Fibroblast of gingiva (primary cell): ENCODE measurements at places on chromosomes 1 and 21.
A peak's percentile ranks its signal among the peaks of the same experiment; 100 is the strongest.

- DNase-seq = no peak
Observed at GRCh38 chr1:14739082-14739832, 140.8 kb downstream of the KAZN start.

GRCh38 chr1:196557797-196558196, 50.4 kb downstream of the KCNT2 start:
- no peak for DNase-seq

GRCh38 chr1:76419603-76420002, 345.1 kb downstream of the ST6GALNAC3 start:
- no peak for DNase-seq

DNA sequence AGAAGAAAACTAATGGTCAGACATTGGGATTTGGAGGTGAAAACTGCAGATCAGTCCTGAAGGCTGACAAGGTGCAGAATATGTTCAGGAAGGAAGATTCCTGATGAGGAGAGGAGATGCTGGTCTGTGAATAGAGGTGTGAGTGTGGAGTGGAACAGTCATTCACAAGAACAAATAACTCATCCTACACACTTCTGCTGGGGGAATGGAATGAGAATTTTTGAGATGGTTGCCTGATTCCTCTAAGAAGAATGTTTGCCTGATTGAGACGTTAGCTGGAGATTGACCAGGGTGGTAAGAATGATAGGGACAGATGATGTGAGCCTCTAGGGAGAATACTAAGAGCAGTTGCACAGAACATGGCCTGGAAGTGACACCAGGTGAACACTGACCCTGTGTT, 4.1 kb downstream of the S100A7 start:
- DNase-seq = no peak

DNA sequence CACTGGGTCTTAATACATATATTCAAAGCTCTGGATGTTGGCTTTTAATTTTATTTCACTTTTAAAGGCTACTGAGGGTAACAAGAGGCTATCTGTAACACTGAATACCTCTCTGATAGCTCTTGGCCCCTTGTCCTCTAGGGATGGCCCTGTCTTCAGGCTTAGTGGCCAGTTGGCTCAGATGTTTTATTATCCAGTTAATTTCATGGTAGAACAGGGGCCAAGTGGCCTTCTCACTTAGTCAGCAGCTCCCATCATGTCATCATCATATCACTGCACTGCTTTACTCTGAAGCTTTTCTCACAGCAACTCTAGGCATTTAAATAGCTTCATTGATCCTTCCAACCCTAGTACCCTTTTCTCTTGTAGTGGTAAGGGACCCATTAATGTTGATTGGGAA, 40.2 kb upstream of the MACF1 start:
- DNase-seq = no peak

DNA sequence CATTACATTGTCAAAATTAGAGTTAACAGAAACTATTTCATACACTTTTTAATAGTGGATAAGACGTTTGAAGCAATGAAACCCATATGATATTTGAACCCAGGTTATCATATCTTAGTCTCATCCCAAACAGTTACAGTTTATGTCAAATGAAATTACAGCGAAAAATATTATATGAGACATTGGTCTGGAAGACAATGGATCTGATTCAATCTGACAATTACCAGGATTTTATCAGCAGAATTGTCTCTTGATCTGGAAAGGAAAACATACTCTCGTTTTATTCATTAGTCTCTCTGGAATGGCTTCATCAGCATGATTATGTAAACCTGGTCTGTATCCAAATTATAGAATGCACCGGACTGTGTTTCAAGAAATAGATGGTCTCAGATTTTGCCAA, 818.6 kb downstream of the NCAM2 start:
- no peak for DNase-seq

GRCh38 chr1:85259912-85260274, 431 bp upstream of the C1orf52 start:
- DNase-seq = peak; percentile 66

DNA sequence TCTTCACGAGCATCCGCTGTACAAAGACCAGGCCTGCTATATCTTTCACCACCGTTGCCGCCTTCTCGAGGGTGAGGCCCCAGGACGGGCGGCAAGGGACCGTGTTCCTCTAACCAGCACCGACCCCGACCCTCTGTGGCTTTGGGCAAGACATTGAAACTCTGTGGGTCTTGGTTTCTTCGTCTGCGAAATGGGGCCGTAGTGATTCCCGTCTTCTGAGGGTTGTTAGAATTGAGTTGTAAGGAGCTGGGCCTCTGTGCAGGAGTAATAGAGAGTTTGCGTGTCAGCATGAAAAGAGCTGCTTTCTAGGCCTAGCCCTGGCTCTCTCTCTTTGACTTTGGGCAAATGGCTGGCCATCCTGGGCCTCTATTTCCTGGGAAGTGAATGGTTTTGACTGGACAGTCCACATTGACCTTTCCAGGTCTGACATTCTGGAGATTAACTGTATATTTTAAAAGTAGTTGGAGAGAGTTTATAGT, 591 bp downstream of the MRPL37 start:
- DNase-seq = no peak

- DNase-seq = no peak
Observed at GRCh38 chr1:93014168-93014567, 52.9 kb upstream of the DIPK1A start.

DNA sequence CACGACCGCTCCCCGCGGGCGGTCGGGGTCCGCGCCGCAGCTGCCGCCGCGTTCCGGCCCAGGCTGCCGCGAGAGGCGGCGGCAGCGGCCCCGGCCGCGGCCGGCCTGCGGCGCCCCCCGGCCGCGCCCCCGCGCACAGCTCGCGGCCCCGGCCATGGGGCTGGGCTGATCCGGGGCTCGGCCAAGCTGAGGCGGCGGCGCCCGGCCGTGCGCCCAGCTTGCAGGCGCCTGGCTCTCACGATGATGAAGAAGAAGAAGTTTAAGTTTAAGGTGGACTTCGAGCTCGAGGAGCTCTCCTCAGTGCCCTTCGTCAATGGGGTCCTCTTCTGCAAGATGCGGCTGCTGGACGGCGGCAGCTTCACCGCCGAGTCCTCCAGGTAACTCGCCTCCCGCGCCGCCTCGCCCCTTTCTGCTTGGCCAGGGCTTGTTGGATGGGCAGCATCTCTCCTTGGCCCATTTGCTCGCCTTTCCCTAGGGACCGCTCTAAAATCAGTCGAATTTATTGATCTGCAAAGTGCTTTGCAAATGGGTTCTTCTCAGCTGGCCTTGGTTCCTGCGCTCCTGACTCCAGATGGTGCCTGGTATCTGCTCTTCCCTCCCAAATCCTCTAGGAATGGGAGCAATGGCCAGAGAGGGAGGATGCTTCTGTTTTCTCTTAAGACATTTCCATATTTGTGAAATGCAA, 431 bp downstream of the EEIG2 start:
- peak; percentile 13 for DNase-seq

GRCh38 chr1:207361889-207362288, 40.4 kb downstream of the CD55 start:
- no peak for DNase-seq

- no peak for DNase-seq
Observed at GRCh38 chr1:89863165-89863830, 42.5 kb downstream of the LRRC8D start.

- peak; percentile 52 for DNase-seq
Observed at GRCh38 chr1:12436817-12437599, 181.0 kb downstream of the DHRS3 start.

DNA sequence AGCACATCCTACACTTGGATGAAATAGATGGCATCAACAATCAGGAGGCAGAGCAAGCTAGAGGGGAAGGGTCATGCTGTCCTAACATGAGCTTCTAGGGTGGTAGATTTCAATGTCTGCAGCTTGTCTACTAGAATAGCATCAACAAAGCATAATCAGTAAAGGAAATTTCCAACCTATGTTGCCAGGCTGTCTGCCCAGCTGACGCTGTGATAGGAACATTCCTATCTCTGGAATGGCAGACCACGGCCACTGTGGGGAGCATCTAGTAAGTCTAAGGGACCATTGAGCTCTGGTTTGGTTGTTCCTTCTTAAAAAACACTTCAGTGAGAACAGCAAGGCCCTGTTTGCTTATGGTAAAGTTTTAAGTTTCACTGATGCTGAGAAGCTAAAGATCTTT, 206.8 kb downstream of the PAPPA2 start:
- DNase-seq = no peak

GRCh38 chr1:169115891-169116585, 9.5 kb downstream of the ATP1B1 start:
- DNase-seq = no peak

DNA sequence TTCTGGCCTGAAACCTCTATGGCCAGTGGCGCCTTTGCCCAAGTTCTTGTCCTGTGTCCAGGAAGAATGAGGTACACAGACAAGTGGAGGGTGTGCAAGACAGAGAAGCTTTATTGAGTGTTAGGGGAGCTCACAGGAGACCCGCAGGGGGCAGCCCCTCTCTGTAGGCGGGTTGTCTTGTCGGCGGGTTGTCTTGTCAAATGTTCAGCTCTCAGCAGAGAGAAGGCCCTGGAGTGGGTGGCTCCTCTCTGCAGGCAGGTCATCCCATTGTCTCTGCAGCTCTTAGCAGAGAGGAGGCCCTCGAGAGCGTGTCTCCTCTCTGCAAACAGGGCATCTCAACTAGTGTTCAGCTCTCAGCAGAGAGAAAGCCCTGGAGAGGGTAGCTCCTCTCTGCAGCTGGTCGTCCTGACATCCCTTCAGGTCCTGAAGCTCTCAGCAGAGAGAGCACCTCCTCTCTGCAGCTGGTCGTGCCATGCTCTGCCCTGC, 11.0 kb downstream of the COL6A2 start:
- DNase-seq = no peak

DNA sequence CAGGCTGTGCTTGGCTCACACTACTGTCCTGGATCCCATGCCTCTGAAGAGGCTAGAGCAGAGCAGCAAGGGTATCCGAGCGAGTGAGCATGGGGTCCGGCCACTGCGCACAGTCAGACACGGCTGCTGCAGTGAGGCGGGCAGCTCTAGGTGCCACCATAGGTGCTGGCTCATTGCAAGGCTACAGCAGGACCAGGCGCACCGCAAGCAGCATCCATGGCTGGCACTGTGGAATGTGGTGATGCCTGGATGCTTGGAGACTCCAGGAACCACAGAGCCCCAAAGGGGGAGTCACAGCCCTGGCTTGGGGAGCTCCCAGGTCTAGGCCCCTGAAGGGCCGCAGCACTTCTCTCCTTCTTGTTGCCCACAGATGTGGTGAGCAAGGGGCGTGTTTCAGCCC, 47.2 kb downstream of the ATP6V1G3 start:
- no peak for DNase-seq

GRCh38 chr1:41359211-41360073, 1.8 kb upstream of the FOXO6 start:
- DNase-seq = peak; percentile 62

GRCh38 chr1:227869279-227869842, 53.9 kb downstream of the PRSS38 start:
- no peak for DNase-seq

DNA sequence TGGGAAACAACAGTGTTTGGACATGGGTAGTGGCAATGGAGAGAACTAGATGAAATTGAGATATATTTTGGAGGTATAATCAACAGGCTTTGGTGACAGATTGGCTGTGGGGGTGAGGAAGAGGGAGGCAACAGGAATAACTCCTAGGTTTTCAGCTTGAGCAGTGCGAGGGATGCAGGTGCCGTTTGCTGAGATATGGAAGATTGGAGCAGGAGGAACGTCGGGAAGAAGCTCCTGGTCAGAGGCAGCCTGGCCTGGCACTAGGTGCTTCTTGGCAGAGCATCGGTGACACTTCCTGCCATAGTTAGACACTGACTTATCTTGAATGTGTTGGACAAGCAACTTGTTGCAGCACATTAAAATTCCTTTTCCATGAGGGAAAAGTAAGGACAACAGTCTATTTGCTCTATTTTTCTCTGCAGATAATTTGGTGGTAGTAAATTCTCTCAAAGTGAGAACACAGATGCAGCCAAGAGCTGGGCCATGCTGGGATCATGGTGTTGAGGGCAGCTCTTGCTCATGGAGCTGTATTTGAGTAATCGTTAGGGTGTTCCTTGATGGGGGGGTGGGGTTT, 21.5 kb upstream of the MYSM1 start:
- no peak for DNase-seq

DNA sequence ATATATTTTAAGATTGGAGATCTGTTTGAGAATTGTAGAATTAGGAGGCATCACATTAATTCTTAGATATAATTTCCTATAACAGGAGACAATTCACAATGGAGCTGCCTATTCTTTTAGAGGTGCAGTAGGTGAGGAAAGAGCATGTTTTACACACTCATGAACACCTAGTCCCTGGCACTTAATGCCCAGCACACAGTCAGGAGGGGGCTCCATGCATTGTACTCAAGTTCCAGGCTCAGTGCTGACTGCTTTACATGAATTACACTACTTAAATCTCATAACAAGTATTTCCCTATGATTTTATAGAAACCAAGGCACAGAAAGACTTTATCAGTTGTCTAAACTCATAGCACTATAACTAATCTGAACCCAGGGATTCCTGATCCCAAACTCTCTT, 360 bp upstream of the GBP3 start:
- DNase-seq = no peak
